ENCODE measurements at places on chromosomes 1 and 21.

GRCh38 chr1:117142200-117142599, 20.7 kb upstream of the TRIM45 start:
- no peak for DNase-seq

DNA sequence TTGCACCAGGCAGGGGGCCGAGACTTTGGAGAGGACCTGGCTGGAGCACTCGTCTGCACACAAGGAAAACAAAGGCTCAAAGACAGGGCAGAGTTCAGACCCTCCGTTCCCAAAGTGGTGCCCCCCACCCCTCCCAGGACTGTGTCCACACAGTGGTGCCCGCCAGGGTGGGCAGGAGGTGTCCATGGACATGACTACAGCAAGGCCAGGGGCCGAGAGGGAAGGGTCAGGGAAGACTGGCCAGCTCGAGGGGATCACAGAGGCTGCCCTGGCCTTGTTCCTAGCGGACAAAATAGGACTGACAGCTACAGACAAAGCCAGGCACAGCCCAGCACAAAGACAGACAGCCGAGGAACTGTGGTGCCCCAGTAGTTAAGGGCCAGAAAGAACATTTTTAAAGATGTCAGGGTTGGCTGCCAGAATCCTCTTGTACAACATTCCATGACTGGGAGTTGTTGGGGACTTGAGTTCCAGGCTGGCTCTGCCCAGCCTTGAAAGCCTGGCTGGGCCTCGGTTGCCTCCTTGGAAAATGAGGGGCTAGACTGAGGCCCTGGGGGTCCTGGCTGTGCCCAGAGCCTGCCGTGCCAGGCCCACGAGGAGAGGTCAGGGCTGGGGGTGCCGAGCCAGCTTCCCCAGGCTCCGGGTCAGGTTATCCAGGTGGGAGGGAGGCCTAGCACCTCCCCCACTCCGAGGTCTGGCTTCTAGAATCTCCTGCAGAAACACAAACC, 63.7 kb downstream of the SLX9 start:
- no peak for DNase-seq

DNA sequence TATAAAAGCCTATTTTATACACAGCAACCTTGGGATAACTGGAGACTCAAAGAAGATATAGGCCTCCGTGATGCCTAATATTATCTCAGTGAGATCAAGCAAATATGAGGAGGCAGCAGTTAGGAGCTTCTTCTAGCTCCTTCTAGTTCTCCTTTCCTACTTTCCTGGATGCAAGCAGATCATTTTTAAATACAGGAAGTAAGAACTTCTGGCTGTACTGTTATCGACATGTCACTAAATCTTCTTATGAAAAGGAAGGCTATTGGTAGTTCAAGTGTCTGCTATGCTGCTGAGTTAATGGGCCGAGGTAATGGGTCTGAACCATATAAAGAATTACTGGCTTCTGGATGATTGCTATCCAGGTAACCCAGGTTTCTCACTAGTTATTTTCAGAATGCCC, 15.9 kb downstream of the HSPA13 start:
- no peak for DNase-seq

DNA sequence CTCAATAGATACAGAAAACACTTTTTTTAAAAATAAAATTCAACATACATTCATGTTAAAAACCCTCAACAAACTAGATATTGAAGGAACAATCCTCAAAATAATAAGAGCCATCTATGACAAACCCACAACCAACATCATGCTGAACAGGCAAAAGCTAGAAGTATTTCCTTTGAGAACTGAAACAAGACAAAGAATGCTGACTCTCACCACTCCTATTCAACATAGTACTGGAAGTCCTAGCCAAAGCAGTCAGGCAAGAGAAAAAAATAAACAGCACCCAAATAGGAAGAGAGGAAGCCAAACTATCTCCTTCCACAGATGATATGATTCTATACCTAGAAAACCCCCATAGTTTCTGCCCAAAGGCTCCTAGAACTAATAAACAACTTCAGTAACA, 46.2 kb upstream of the IVNS1ABP start:
- DNase-seq: no peak

DNA sequence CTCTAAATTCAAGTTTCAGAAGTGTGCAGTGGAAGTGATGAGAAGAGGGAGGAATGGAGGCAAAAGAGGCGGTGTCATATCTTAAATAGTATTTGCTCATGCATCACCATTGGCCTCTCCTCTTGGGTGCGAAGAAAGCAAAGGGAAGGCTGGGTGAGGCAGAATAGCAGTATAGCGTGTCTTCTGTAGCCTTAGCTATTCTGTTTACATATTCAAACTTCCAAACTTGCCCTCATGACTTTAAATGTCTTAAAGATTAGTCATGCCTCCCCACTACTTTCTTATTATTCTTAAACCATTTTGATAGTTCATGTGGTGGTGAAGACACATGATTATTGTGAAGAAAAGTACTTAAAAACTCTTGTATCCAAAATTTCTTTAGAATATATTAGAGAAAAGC, 104.6 kb upstream of the TENT5C start:
- no peak for DNase-seq

GRCh38 chr1:78143152-78143551, 97.4 kb downstream of the GIPC2 start:
- DNase-seq: no peak

- no peak for DNase-seq
Observed at GRCh38 chr1:56135069-56135863, 444.1 kb downstream of the PLPP3 start.

- DNase-seq: no peak
Observed at GRCh38 chr1:114610546-114611245, 29.3 kb upstream of the BCAS2 start.

DNA sequence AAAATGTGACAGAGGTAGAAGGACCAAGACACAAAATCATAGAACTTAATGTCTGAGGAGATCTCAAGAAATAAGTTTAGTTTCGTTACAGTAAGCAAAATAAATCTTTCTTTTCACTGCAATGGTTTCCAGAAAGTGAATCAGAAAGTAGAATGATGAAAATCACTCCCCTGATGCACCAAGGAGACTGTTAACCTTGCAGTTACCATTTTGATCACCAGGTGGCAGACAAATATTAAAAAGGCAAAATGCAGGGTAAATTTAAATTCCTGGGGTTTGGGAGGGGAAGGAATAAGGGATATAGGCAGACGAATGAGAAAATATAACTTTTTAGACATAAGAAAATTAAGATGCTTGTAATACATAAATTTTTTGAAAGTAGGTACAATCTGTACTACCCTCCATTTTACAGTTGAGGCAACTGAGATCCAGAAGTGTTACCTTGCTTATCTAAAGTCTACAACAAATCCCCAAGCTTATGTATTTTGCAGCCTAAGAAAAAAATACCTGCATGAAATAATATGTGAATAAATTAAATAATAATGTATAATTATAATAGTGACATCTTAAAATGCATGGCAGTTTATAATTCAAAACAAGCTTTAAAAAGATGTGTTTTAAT, 253.2 kb downstream of the CRB1 start:
- no peak for DNase-seq

GRCh38 chr1:225865514-225865913, 16.7 kb downstream of the TMEM63A start:
- no peak for DNase-seq
